ENCODE measurements at places on chromosomes 1 and 21.
A peak's percentile ranks its signal among the peaks of the same experiment; 100 is the strongest.

DNA sequence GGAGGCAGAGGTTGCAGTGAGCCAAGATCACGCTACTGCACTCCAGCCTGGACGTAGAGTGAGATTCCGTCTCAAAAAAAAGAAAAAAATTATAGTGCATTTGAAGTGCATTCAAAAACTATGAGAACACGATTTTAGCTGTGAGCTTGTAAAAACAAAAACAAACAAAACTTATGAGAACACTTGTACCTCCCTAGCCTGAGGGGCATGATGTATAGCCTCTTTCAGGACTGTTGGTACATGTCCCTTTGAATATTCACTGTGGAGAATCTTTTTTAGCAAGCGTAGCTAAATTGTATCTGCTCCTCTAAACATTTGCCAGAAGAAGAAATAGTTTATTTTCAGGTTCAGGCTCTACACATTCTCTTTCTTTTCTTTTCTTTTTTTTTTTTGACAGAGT, 9.5 kb upstream of the DEGS1 start:
- no peak for DNase-seq

GRCh38 chr1:15911927-15912326, 64.0 kb downstream of the ZBTB17 start:
- DNase-seq = no peak

GRCh38 chr1:198849093-198849492, 210.3 kb downstream of the PTPRC start:
- no peak for DNase-seq

DNA sequence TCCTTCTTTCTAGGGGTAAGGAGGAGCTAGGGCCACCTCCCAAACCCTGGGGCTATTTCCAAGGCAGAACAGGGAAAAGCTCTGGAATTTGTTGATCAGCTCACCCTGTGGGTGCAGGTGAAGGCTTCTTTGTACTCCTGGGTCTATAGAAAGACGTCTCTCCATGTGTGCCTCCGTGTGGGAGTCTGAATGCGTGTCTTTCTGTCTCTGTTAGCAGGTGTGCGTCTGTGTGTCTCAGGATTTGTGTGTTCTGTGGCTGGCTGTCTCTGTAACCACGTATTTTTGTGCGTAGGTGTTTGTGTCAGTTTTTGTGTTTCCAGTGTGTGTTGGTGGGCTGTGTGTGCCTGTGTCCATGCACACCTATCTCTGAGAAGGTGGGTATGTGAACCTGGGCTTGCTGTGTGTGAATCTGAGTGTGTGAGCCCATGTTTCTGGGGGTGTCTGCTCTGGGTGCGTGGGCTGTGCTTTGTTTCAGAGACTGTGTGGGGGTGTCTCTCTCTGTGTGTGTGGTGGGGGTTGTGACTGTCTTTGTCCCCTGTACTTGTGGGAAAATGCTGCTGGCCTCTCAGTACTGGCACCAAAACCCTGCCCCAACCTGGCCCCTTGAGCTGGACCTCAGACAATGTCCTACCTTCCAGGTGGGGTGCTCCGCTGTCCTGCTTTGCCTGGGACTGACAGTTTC, 12.7 kb upstream of the ETV3L start:
- DNase-seq = no peak

DNA sequence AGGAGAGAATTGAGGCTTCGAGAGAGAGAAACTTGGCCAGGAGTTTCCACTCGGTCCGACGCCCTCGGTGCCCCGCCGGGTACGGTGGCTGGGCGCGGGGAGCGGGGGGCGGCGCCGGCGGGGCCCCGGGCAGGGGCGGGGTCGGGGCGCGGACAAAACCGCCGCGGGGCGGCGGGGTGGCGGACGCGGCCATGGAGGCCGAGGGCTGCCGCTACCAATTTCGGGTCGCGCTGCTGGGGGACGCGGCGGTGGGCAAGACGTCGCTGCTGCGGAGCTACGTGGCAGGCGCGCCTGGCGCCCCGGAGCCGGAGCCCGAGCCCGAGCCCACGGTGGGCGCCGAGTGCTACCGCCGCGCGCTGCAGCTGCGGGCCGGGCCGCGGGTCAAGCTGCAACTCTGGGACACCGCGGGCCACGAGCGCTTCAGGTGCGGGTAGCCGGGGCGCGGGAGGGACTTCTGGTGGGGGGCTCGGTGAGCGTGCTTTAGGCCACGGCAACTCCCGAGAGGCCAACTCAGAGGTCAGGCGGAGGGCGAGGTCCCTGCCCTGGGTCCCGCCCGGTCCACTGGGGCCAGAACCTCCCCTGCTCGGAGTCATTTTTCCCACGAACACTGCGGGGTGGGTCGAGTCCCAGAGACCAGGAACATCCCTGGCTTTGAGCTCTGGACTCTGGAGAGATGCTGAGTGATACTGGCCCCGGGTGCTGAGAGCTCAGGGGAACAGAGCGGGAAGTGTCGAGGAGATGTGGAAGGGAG, 431 bp downstream of the RAB42 start:
- DNase-seq = peak; percentile 29

- no peak for DNase-seq
These were observed 5.9 kb downstream of the NIPAL3 start for GRCh38 chr1:24421502-24421901.

GRCh38 chr1:44244986-44245385, 31.7 kb downstream of the DMAP1 start:
- DNase-seq = no peak

DNA sequence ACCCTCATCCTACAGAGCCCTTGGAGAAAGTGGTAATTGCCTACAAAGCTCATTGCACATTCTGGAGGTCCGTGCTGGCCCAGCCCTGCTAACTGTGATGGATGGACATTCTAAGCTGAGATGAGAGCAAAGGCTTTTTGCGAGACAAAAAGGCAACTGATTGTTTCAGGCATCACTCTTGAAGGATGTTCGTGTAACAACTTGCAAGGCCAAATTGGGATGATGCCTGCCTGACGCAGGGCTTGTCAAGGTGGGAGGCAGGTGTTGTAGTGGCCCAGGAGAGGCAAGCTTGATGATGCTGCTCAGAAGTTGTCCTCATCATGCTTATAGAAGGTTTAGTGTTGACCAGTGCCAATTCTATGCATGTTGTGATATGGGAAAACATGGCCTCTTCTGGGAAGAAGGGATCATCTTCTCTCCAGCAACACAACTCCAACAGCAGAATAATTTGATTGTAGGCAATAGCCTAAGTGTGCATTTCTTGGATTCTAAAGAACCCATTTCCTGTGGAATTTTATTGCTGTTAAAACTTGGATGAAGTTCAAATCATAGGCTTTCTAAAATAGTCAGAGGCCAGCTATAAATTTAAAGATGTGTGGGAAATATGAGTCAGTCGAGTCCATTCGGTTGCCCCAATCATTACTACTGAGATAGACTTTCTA, 102.5 kb upstream of the COA6 start:
- peak; percentile 19 for DNase-seq

DNA sequence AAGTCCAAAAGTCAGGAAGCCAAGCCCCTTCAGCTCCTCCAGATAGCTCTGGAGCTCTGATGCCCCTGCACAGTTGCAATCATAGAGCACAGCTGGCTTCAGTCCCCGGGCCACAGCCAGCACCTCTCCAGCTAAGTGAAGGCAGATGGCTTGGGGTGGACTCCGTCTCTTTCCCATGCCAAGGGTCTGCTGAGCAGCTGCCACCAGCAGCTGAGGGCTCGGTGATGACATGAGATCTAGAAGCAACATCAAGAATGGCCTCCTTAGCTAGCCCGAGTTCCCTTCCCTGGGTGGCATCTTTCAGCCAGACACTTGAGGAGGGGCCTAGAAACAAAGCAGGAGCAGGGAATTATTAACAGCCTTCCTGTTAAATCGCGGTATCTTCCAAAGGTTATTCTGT, 973 bp downstream of the C1orf74 start:
- DNase-seq = no peak

DNA sequence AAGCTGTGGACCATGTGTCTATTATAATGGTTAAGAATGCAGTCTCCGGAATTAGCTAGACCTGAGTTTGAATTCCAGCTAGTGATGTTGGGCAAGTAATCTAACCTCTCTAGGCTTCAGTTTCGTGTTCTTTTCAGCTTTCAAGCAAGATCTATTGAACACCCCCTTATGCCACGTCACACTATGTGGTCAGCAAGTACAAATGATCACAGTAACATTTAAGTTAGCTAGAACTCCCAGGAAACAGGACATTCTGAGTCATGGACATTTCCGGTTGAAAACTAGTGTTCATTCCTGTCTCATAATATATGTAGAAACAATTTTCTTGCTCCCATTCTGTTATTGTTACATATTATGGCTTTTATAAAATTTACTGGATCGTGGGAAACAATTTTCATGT, 34.0 kb upstream of the NHLH2 start:
- DNase-seq = no peak

DNA sequence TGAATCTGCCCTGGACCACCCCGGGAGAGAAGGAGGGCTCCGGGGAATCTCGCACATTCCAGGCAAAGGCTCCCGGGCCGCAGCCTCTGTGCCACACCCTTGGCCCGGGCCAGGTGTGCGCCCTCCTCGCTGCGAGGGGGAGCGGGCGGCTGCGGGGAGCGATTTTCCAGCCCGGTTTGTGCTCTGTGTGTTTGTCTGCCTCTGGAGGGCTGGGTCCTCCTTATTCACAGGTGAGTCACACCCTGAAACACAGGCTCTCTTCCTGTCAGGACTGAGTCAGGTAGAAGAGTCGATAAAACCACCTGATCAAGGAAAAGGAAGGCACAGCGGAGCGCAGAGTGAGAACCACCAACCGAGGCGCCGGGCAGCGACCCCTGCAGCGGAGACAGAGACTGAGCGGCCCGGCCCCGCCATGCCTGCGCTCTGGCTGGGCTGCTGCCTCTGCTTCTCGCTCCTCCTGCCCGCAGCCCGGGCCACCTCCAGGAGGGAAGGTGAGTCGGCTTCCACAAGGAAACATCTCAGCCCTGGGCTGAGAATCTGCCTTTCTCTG, at the start of gene LAMC2:
TSS of gene LAMC2 (plus strand) at position 324 of the 550 bp plus-strand sequence. CDS start at position 413, 89 bp downstream.
- peak; percentile 40 for DNase-seq

DNA sequence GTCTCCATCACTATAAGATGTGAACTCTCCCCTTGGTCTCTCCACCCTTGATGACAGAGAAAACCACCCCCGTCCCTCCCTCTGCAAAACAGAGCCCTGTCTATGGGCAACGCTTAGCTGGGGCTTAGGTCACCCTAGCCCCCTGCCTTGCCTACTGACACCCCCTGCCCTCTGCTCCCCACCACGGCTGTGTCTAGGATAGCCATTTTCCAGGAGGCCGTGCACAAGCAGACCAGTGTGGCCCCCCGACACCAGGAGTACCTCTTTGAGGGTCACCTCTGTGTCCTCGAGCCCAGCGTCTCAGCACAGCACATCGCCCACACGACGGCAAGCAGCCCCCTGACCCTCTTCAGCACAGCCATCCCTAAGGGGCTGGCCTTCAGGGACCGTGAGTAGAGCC, 8.5 kb downstream of the IKBKE start:
- DNase-seq = no peak

GRCh38 chr1:54977533-54978297, 2.7 kb upstream of the TMEM61 start:
- no peak for DNase-seq

- no peak for DNase-seq
These were observed 59.5 kb upstream of the ENAH start for GRCh38 chr1:225712391-225712790.

- DNase-seq = no peak
These were observed 107.6 kb upstream of the GORAB start for GRCh38 chr1:170424346-170424745.

- DNase-seq = no peak
These were observed 24.5 kb downstream of the ELF3 start for GRCh38 chr1:202034683-202035462.

DNA sequence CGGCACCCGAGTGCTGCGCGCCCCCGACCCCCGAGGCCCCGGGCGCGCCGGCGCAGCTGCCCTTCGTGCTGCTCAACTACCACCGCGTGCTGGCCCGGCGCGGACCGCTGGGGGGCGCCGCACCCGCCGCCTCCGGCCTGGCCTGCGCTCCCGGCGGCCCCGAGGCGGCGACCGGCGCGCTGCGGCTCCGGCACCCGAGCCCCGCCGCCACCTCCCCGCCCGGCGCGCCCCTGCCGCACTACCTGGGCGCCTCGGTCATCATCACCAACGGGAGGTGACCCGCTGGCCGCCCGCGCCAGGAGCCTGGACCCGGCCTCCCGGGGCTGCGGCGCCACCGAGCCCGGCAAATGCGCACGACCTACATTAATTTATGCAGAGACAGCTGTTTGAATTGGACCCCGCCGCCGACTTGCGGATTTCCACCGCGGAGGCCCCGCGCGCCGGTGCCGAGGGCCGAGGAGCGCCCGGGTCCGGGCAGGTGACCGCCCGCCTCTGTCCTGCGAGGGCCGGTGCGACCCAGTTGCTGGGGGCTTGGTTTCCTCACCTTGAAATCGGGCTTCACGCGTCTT, 49.0 kb downstream of the SIM2 start:
- peak; percentile 71 for DNase-seq

DNA sequence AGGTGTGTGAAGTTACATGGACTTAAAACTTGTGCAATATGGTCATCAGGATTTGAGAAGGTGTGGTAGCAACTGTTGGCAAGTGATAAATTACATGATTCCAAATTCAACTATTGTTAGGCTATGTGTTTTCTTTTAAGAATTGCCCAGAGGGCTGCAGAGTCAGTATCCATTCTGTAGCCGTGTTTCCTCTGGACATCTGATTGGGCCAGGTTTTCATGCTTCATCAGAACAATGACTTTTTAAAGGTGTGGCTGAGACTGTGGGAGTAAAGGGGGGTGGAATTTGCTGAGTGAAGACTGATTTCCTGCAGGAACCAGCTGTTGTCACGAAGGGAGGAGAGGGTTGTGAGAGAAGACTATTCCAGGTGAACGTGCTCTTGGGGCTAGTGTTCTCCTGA, 1.7 kb upstream of the HRNR start:
- DNase-seq = no peak

DNA sequence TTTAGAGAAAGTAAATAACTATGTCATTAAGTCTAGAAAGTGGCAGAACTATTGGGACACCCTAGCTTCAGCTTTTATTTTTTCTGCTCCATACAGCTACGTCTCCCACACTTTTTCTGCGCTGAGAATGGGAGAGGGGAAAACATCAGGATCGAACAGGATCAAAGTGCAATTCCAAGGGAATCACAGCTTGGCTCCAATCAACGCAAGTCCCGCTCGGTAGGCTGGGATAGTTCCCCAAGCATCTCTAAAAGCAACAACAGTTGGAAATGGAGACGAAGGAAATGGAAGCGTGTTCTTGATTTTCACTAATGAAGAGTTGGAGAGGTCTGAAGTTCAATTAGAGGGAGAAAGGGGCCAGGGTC, 536 bp downstream of the HMGCL start:
- no peak for DNase-seq

- no peak for DNase-seq
These were observed 6.7 kb downstream of the TAF1A start for GRCh38 chr1:222583079-222583478.

DNA sequence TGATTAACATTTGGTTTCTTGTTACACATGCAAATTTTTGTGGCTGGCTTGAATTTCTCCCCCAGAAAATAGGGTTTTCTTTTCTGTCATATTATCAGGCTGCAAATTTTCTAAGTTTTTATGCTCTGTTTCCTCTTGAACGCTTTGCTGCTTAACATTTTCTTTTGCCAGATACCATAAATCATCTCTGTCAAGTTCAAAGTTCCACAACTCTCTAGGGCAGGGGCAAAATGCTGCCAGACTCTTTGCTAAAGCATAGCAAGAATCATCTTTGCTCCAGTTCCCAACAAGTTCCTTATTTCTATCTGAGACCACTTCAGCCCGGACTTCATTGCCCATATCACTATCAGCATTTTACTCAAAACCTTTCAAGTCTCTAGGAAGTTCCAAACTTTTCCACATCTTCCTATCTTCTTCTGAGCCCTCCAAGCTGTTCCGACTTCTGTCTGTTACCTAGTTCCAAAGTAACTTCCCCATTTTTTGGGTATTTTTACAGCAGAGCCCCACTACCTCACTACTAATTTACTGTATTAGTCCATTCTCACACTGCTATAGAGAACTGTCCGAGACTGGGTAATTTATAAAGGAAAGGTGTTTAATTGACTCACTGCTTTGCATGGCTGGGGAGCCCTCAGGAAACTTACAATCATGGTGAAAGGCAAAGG, 486.9 kb upstream of the NCAM2 start:
- DNase-seq = no peak
